ENCODE measurements at places on chromosomes 5 and 9.

DNA sequence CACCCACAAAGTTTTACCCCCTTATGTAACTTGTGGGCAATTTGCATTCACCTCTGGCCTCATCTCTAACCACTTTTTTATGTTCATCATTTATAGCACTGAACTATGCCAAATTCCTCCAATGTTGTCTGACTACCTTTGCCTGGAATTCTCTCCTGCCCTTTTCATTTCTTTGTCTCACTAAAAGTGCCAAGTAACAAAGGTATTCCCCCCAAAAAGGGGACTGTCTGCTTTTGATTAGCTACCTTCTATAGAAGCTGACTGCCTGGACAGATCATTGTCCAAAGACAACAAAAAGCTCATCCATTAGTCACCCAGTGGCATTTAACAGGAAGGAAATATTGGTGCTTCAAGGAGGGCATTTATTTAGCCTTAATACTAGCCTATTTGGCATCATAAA is 189.9 kb upstream of the VCAN start:
- no peak for DNase-seq

DNA sequence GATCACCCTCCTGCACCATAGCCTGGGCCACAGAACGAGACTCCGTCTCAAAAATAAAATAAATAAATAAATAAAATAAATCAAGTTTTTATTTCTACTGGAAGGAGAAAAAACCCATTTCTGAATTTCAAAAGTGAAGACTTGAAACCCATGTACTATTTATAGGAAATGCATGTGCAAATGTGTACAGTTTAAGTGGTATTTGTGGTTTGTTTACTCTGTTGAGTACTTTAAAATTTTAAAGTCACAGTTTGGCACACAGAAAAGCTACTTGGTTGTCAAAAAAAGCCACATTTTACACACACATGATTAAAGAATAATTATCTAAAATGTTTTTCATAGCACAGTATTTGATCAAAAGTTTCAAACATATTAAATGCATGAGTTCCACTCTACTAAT is 43.6 kb downstream of the NR3C1 start:
- no peak for DNase-seq

- DNase-seq, result no peak
Observed at GRCh38 chr9:12794101-12794799, 19.4 kb downstream of the LURAP1L start.

GRCh38 chr5:172999974-173000373 is 16.4 kb downstream of the ATP6V0E1 start:
- DNase-seq, result no peak

DNA sequence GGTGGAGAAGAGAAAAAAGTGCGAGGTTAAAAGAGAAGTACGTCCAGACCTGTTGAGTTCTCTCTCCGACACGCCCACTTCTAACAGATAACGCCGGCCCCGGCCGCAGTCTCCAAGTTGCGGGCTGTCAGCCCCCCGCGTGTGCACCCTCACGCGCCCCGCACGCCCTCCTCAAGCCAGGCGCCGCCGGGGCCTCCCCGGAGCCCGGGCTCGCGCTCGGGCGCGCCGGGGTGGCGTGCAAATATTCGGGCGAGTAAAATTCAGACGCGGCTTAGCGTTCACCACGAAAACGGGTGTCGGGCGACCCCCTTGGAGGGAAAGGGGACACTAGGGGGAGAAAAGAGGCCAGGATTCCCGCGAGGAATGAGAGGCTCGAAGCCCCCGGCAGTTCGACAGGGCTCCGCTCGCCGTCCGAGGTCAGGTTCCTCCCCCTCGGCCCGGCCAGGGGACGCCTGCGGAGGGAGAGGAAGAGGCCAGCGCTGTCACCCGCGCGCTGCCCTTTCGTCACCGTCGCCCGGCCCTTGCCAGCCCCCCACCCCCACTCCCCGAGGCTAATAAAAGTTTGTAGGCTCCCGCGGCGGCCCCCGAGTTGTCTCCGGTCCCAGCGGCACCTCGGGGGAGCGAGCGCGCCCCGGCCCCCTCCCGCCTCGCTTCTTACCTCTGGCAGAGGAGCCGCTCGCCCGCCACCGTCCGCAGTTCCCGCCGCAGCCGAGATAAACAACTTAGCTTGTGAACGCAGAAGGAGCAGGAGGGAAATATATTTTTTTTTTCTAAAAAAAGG is 743 bp downstream of the NR3C1 start:
- DNase-seq, result peak; percentile 49

DNA sequence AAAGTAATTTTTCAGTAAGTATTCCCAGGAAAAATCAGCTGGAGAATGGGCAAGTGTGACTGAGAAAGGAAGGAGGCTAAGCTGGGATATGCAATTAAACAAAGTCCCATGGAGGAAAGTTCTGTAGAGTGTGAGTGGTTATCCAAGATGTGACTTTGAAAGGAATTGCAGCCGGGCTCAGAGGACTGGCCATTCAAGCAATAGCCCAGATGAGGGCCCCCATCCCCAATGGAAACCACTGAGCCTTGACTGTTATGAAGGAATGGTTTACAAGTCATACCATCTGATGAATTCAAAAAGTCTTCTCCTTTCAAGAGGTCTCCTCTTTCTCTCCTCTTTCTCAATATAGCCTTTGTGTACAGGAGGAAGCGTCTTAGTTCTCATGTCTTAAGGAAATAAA is 6.5 kb downstream of the LVRN start:
- DNase-seq, result no peak

DNA sequence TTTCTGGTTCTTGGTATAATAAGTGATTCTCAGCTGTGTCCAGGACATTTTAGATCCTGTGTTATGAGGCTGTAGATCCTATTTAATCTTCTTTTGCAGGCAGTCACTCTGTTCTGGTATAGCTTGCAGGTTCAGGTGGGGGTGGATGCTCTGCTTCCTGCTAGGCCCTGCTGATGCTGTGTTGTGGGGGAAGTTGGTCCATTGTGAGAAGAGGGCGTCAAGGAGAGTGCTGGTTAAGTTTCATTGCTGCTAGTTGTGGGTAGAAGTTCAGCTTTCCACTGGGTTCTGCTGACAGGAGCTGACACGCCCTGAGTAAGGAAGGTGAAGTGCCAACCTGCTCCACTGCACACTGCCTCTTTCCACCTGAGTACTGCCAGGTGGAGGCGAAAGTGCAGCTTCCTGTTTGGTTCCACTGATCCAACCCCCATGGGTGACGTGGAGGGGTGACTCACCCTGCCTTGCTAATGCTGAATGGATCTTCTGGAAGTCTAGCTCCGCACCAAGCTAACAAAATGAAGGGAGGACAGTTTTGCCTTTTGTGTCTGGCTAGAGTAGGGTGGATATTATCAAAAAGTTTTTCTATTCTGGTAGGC is 16.3 kb downstream of the NMRK1 start:
- peak; percentile 53 for DNase-seq

GRCh38 chr5:108588323-108588722 is 159.4 kb upstream of the FER start:
- no peak for DNase-seq

DNA sequence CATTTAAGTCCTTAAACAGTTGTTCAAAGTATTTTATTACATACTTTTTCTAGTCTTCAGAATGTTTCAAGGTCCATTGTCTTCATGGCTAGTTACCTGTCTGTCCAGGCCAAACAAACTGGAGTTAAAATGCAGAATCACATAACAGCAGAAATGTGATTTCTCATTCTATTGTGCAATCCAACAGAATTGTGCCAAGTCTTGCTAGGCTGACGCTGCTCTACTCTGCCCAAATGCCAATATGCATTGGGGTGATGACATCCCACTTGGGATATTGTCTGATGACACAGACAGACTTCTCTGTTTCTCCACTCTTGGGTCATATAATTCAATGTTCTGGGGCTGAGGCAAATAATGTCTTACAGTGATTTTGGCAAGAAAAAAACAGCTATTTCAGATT is 5.2 kb upstream of the SLC22A5 start:
- DNase-seq, result no peak

GRCh38 chr5:173065155-173065554 is 9.0 kb downstream of the CREBRF start:
- DNase-seq, result no peak

DNA sequence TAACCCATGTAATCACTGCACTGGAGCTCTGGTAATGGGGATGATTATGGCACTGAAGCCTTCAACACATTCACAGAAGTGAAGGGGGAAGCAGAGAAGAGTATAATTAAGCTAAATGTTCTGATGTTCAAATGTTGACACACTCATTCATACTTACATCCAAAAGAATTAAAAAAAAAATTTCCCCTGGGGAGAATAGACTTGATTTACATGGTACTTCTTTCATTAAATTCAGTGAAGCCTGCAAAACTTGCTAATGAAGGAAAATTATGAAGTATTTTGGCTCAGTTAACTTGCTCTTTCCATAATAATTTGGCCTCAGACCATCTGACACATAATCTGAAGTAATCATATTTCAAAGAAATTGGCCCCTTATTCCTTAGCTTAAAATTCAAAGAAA is 428.8 kb downstream of the SH3GL2 start:
- DNase-seq, result no peak

DNA sequence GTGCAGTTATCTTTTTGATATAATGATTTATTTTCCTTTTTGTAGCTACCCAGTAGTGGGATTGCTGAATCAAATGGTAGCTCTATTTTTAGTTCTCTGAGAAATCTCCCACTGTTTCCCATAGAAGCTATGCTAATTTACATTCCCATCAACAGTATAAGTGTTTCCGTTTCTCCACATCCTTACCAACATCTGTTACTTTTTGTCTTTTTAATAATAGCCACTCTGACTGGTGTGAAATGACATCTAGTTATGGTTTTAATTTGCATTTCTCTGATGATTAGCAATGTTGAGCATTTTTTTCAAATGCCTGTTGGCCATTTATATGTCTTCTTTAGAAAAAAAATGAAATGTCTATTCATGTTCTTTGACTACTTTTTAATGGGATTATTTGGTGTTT is 94.7 kb downstream of the SERINC5 start:
- no peak for DNase-seq

GRCh38 chr5:40233268-40233667 is 446.4 kb upstream of the PTGER4 start:
- no peak for DNase-seq

DNA sequence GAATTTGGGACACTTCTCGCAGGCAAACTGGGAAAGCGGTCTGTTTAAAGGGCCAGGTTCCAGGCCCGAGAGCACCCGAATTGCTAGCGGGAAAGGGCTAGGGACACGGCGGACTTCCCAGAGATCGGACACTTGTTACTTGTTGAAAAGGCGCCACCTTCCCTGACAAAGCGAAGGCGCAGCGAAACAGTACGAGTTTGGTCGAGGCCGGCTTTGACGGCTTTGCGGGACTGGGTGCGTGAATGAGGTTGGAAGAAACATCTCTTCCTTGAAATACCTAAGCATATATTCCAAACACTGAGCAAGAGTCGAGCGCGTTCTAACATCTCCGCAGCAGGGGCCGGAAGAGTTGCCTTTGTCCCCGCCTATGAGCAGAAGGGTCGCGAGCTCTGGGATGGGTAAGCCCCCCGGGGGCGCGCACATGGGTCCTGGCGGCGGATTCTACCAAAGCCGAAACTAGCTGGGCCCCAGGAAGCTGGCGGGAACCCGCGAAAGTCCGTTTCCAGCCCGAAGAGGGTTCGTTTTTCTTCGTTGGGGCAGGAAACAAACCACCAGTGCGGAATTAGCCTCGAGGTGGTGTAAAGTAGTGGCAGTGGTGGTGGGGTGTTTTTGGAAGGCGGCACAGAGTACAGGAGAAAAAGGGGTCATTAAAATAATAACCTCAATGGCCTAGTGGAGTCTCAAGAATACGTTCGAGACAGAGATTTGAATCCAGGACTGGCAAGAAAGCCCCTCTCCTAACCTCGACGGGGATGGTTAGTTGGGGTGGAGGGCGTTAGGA is 1.5 kb downstream of the GDNF start:
- no peak for DNase-seq

DNA sequence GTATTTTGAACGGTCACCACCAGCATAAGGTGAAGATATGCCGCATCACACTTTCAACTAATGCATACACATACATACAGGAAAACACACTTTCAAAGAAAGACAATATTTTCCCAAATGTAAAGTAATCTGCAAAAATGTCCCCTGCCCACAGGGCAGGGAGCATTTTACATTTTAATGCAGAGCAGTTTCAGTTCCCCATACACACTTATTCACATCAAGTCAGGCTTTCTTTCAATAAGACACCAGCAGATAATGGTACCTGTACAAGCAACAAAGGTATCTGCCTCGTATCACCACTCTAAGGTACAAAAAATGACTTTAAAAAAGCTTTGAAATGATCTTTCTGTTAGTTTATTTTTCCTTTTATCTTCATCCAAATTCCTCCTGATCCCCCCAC is 247.1 kb upstream of the CCNG1 start:
- no peak for DNase-seq

DNA sequence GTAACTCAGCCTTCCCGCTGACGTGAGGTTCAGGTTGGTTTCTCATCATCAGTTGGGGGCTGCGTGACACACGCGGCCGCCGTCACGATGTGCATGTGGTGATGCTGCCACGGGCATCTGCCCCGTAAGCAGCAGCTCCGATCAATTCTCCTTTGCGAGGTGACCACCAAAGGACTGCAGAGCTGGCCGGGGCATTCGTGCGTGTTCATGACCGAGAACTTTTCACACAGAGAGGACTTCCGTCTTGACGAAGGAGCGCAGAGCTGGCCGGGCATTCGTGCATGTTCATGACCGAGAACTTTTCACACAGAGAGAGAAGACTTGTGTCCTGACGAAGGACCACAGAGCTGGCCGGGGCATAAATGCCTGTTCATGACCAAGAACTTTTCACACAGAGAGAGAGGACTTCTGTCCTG is 3.8 kb upstream of the LCN1 start:
- no peak for DNase-seq

GRCh38 chr5:143964919-143965318 is 153.0 kb downstream of the HMHB1 start:
- DNase-seq, result no peak

DNA sequence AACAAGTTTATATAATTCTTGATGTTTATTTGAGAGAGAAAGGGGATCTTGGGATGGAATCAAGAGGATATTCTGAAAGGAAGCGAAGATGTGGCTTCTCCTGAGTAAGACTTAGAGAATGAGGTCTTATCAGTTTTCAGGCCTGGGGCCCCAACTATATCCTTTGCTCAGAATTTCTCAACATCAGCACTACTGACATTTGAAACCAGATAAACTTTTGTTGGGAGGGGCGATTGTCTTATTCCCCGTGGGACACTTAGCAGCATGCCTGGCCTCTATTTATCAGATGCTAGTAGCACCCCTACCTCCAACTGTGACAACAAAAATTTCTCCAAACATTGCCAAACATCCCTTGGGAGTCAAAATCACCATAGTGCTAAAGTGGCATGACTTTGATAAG is 567.7 kb downstream of the MAT2B start:
- DNase-seq, result no peak

DNA sequence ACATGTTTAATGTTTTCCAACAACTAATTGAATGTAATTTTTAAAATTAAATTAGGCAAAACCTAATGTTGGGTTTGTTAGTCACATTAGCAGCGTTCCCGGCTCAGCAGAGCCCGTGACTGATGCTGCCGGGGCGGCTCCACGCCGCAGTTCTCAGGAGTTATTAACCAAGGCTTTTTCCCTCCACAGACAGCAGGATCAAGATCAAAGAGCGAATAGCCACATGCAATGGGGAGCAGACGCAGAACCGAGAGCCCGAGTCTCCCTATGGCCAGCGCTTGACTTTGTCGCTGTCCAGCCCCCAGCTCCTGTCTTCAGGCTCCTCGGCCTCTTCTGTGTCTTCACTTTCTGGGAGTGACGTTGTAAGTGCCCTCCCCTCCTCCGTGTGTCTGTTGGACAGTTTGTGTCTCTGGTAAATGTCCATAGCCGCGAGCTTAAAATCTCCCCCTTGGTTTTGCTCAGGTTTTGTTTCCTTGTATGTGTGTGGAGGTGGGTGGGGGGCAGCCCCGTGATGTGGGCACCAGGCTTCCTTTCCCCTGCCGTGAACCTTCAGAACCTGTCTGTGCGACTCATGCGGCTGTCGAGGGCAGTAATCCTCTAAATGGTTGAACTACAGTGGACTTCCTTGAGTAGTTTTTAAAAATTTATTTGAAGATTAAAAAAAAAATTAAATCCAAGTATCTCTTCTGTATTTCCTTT is 37.1 kb downstream of the TENT4A start:
- no peak for DNase-seq
